Right ventricle myocardium inferior (tissue), 1 donor: ENCODE measurements at places on chromosomes 5 and 9. TPM values are rescaled to one million over a fixed set of nuclear protein-coding genes. Genes with fewer than 3 reads are reported as not detected.

FAT2 gene
- total RNA-seq, result not detected

MEIKIN gene
- total RNA-seq, result not detected

DNA sequence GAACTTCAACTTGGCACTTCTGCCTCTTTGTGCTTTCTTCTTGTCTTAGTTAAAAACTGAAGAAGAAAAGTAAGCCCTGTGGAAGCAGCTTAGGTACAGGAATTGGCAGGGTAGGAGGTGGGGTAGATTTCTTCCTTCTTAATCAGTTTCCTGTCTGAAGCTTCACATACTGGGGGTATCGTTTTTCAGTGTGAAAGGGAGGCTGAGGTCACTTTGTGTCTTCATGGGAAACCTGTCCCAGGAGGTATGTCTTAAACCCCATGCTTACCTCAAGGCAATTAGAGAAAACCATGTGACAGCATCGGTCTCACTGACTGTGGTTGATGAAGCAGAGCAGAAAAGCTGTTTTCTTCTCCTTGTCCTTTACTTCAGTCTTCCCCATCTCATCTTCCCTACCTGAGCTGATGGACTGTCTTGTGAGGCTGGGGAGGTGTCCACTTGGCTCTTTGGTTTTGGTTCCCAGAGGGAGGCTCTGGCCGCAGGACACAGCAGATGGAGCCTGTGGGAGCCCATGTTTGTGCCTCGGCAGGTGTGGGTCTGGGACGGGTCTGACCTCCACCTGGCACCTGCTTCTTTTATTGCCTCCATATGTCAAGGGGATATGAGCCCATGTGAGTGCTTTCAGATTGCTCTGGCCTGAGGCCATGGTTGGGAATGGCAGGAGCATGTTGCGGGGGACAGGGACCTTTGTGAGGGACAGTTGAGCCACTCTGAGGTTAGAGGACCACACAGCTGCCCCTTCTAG, 47.0 kb downstream of the SH3GL2 start:
- DNase-seq, result no peak

DNA sequence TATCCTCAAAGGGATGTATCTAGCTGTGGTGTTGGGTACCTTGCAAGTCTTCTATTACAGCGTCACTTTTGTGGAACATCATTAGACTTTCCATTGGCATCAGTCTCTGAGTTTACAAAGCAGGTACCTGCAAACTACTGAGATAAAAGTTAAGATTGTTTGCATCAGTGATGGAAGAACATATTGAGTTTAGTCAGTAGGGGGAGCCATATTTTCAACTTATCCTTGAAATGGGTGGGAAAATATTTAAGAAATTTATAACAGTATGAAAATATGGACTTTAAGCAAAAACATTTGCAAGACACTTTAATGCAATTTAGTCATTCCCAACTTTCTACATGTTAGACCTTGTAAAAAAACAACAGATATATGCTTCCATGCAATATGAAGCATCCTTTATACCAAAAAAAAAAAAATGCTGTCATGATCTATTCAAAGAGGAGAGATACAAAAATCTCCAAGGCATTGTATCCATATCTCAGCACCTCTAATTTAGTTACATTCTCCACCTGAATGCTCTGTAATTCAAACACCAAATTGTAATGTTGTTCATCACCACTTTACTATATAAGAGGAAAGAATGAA, 98.6 kb upstream of the ADAMTS19 start:
- no peak for DNase-seq
